Activated T-cell treated with anti-CD3 and anti-CD28 coated beads for 48 hours (primary cell): ENCODE measurements at places on chromosomes 5 and 9.

DNA sequence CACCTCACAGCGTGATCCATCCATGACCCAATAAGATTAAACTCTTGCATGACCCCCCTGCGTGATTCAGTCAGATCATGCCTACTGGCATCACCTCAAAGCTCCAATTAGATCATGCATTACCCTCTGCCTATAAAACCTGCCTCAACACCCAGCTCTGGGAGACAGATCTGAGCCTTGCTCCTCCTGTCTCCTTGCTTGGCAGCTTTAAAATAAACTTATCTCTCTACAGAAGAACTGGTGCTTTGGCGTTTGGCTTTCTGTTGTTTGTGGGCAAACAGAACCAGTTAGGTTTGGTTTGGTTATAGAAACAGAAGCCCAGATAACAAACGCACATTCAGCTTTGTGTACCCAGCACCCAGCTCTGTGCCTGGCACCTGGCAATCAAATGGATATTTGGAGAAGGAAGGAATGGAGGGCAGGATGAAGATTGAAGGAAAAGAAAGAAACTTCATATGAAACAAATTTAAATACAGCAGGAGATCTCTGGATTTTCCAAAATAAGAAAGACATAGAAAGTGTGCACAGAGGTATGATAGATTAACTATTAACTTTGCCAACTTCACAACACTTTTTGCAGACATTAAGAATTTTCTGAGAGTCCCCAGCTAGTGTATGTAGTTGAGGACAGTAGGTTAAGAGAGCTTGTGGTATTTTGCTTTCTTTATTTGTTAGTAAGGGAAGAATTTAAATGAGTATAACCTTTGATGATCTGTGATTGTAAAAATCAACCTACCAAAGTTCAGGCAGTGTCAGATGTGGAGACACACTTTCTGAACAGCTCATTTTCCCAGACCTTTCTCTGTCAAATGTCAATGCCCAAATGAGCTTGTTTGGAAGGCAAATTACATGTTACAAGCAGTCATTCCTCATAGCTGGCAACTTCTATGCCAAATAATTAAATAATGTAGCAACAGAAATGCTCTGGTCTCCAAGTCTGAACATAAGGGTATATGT, 102.1 kb upstream of the ASTN2 start:
- no peak for DNase-seq

DNA sequence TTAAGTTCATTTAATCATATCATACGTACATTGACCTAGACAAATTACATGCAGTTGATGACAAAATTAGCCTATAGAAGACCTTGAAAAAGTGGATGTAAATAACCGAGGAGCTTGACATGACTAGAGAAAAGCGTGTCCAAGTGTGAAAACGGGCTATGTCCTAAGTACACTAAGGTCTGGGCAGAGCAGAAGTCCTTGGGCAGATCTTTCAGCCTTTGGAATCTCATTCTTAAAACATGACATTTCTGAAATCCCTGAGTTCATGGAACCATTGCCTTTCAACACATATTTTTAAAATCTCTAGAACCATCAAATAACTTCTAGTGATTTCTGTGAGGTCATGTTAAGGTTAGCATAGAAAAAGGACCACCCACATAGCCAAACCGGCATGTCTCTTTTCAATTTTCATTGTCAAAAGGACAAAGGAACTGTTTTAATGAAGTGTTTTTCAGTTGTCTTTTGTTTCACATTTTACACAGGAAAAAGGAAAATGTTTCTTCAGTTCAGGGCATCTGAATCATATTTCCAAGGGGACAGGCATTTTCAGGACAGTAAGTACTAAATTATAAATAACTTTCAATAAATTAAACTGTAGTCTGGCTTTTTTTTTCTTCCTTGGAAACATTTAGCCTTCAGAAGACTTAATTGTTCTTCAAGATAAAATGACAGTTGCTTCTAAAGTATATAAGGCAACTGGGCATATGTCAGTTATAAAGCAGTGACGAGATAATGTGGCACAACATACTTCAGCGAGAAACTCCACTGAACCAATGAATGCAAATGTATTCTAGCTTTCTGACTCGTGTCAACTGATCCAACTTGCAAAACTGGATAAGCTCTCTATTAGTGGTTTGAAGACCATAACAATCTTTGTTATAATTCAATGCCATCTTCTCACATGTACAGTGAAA, 416.8 kb downstream of the NFIB start:
- DNase-seq = no peak

- DNase-seq = no peak
Measured at GRCh38 chr5:124701873-124702425, 44.5 kb downstream of the ZNF608 start.

GRCh38 chr5:133895979-133896845, 72.2 kb downstream of the C5orf15 start:
- no peak for DNase-seq

DNA sequence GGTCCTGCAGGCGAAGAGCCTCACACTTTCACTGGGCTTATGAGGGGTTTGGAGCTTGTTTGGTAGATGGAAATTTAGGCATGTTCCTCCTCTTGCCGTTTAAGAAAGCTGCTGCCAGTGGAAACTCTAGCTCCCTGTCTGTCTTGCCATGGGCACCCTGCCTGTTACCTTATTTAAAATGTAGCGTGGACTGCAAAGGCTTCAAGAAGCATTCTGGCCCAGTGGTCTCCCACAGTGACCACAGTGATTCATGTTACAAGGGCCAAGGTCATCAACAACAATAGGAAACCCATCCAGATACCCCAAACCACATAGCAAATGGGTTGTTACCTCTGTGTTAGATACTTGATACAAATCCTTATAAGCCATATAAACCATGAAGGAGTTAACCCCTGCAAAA, 96.6 kb downstream of the DPYSL3 start:
- DNase-seq = no peak

DNA sequence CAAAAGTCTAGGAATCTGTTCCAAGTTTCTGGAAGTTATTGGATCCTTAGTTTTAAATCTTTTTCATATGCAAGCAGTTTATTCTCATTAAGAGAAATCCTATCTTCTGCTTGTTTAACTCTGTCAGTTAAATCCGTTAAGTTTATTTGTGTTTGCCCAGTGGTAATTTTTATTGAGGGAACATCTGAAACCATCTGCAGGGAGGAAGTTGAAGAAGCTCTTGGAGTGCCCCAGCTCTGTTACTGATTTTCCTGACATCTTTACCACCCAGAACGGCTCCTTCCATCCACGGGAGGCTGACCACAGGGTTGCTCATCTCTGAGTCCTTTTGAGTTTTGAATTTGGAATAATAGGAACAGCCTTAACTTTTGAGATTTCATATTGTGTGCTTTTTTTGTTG, 99.9 kb upstream of the ZNF618 start:
- DNase-seq = no peak

DNA sequence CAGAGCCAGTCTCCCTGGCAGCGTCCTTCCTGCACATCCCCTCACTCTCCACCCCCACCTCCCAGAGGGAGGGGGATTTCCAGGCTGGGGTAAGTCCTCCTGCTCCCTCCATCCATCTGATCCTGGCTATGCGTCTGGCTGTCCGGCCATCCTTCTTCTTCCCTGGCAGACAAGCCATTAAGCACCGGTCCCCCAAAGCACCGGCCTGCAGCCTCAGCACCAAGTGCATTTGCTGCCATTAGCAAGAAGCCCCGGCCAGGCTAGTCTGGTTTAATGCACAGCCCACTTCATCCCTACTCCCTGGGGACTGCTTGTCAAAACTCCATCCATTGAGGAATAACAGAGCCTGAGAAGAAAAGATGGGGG, 208.7 kb upstream of the IER5L start:
- no peak for DNase-seq

- DNase-seq = no peak
Measured at GRCh38 chr9:37370968-37371563, 51.4 kb upstream of the GRHPR start.

GRCh38 chr9:109313351-109313750, 7.5 kb downstream of the EPB41L4B start:
- DNase-seq = no peak

- no peak for DNase-seq
Measured at GRCh38 chr9:76161106-76161505, 233.1 kb downstream of the RFK start.

DNA sequence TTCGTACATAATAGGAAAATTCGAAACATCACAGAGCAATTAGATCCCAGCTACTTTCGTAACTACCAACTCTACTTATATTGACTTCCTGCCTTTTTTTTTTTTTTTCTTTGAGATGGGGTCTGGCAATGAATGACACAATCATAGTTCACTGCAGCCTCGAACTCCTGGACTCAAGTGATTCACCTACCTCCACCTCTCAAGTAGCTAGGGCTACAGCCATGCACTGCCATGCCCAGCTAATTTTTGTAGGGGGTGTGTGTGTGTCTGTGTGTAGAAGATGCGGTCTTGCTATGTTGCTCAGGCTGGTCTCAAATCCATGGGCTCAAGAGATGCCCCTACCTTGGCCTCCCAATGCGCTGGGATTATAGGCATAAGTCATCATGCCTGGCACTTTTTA, 5.8 kb upstream of the PAIP2 start:
- DNase-seq = no peak

GRCh38 chr9:121204121-121204520, 2.5 kb upstream of the RAB14 start:
- no peak for DNase-seq

- no peak for DNase-seq
Measured at GRCh38 chr5:148962200-148962550, 100.7 kb downstream of the SH3TC2 start.

DNA sequence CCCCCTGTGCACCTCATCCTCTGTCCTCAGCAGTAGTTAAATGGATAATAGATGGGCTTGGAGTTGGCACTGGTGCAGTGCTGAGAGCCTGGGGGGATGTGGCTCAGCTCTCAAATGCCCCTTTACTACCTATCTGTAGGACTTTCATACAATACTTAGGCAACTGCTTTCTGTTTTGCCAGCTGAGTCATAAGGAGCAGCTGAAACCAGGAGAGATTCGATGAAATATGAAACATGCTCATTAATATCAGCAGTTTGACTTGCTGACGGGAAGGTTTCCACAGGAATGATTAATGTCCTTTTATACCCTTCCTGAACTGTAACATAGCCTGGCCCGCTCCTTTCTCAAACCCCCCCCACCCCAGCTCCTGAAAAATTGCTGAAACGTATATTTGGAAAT, 142.6 kb downstream of the SAXO1 start:
- DNase-seq = no peak

GRCh38 chr5:60836131-60836530, 7.9 kb downstream of the ELOVL7 start:
- no peak for DNase-seq

DNA sequence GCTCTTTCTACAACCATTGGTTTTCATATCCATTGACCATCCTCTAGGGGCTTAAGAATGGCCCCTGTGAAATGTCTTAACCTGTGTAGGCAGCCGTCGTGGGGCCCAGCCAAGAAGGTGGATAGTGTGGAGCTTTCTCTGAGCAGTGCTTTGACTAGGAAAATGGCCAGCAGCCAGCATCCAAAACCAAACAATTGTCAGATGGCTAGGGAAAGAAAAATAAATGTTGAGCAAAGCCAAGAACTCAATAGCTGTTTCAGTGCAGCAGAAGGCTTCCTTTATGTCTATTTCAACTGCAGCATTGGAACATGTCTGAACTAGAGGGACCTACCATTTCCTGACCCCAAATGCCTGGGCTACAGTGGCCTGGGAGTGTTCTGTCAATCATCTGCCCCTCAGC, 374.9 kb downstream of the TLE4 start:
- no peak for DNase-seq

GRCh38 chr9:87615547-87616148, 110.3 kb upstream of the CTSL start:
- DNase-seq = no peak

DNA sequence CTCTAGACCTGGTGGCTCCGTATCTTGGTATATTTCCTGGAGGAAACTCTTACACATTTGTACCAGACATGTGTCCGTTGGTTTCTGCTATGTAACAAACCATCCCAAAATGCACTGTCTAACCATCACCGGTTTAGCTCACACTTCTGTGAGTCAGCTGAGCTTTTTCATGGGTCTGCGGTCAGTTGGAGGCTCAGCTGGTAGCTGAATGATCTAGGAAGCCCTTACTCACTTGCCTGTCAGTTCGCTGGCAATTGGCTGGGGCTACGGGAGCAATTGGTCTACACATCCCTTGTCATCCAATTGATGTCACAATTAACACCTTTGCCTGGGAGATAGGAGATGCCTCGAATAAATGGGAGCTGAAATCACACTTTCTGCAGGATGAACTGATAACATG, 11.6 kb upstream of the WHRN start:
- DNase-seq = no peak

DNA sequence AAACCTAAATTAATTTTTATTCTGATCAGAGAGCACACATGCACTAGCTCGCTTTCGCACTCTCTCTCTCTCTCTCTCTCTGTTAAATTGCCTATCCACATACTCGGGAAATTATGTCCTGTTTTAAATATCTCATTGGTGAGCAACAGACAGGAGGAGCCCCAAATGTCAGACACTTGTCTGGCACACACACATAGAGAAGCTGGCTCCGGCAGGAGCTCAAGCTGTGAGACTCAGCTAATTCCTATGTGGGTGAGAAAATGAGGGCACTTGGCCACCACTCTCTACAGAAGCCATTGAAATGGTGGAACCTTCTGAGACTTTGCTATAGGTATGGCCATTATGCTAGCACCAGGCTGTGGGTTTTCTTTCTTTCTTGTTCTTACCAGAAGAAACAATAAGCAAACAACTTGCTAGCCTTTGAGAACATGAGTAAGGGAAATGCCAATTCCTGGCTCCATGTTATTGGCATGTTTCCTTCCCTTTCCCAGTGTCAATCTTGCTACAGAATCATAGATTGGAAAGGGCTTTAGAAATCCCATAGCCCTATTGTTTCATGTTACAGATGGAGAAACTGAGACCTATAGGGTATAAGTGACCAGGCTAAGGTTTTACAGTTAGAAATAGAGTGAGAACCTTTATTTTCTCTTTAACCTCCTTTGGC, 9.0 kb downstream of the RFX3 start:
- no peak for DNase-seq

DNA sequence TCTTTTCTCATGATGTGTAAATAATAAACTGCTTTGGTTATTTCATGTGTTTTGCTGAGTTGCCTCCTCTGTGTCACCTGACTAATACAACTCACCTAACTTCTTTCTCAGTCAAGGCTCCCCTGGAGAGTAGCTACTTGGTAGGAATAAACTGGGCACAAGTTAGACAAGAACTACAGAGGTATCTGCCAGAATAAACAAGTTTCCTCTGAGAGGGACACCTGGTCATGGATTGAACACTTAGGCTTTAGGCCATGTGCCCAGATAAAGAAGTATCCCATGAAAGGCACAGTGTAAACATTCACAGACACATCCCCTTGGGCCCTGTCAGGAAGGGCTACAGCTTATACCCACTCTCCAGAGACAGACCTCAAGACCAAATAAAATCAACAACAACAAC, 532.5 kb downstream of the KIF4B start:
- no peak for DNase-seq

- no peak for DNase-seq
Measured at GRCh38 chr5:77398896-77399295, 93.2 kb downstream of the WDR41 start.

DNA sequence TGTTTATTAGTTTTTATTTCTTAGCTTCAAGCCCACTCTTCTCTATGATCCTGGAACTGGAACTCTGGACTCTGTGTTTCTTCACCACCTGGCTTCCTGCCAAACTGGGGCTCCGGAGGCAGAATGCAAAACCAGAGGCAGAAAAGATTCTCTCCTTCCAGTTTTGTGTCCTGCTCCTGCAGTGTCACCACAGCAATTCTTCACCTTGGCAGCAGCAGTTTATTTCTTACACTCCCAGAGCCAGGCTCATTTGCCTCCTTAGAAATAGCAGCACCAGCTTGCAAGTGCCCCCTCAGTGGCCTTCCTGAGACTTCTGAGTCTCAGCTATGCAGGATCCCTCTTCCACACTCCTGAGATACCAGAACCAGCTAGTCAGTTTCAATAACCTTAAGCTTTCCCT, 26.7 kb upstream of the CAMK4 start:
- DNase-seq = no peak

- no peak for DNase-seq
Measured at GRCh38 chr5:134554319-134555222, 29.1 kb downstream of the JADE2 start.
